CD4-positive, alpha-beta T cell treated with Interleukin-17A for 4 hours (primary cell): ENCODE measurements at places on chromosomes 6 and 20.

DNA sequence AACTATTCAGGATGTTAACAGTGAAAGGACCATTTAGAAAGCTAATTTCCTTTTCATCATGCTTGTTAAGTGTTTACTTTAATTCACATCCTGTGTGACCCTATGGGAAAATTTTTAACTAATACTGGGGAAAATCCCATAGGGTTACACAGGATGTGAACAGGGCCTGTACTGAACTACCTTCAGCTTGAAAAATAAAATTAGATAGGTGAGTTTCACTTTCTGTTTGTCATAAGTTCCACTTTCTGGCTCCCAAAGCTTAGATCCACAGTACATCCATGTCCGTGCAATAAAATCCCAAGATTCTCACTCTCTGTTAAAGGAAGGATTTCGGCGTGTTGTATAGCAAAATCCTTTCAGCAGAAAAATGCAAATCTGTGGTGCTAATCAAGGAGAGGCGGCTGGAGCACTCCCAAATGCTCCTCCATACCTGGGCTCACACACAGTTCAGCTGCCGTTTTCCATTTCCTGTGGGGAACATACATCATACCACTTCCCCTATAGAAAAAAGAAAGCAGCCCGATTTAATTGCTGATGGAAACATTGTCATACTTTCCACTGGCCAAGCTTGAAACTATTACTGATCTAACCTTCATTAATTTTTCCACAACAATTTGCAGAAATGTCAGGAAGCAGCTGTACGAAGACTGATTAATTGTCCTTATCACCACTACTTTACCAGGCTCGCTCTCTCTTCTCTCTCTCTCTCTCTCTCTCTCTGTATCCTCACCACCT, 125.2 kb downstream of the HIVEP2 start:
- DNase-seq: peak; percentile 28

DNA sequence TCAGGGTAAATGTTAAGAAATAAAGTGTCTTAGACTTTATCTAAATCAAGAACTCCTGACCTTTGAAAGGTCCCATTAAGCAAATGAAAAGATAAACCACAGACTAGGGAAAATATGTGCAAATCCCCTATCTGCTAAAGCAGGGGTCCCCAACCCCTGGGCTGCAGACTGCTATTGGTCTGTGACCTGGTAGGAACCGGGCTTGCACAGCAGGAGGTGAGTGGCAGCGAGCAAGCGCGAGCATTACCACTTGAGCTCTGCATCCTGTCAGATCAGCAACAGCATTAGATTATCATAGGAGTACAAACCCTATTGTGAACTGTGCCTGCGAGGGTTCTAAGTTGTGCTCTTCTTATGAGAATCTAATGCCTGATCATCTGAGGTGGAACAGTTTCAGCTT, 42.4 kb downstream of the LCA5 start:
- no peak for DNase-seq

DNA sequence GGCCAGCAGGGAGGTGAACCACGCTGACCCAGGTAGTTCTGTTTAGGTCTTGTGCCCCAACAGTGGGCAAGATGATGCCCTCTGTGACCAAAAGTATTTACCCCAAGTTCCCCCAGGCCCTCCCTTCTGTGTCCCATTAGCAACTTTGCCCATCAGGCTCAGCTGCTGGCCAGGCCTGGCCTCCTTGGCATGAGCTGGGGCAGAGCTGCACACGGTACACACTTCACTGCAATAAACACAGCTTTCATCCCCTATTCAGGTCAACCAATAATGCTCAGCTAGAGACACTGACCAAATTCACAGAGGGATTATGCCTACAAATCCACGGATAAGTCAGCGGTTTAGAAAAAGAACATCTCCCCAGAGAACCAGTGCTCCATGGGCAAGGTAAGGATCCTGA, 103.7 kb downstream of the SLC23A2 start:
- DNase-seq: no peak

DNA sequence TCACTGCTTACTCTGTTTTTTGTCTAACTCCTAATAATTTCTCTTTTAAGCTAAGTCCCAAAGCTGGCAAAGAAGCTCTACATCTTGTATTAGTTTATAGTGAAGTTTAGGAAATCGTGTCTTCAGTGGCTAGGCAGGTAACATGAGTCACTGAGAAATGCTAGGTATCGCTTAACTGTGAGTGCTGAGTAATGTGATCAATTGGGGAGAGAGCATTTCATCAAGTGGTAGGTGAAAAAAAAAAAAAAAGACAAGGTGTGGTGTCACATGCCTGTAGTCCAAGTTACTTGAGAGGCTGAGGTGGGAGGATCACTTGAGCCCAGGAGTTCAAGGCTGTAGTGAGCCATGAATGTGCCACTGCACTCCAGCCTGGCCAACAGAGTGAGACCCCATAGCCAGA, 125.3 kb downstream of the FAM83B start:
- DNase-seq: no peak

DNA sequence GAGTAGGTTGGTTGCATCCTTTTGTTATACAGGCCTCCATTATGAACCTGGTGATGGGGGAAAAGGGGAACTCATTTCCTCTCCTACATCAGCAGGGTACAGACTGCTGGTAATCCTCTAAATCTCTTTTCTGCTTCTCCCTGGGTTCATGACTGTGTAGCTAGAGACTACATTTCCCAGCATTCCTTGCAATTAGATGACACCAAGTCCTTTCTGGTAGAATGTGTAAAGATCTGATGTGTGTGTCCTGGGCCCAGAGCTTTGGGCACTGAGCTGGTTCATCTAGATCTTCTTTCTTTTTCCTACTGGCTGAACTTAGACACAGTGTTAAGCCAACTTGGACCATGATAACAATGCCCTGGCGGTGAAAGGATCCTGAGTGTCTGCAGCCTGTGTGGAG, 104.7 kb upstream of the IFNGR1 start:
- no peak for DNase-seq

- DNase-seq: no peak
Observed at GRCh38 chr6:14281811-14282660, 164.5 kb downstream of the CD83 start.

GRCh38 chr6:85714893-85715530, 72.3 kb upstream of the SYNCRIP start:
- DNase-seq: no peak

DNA sequence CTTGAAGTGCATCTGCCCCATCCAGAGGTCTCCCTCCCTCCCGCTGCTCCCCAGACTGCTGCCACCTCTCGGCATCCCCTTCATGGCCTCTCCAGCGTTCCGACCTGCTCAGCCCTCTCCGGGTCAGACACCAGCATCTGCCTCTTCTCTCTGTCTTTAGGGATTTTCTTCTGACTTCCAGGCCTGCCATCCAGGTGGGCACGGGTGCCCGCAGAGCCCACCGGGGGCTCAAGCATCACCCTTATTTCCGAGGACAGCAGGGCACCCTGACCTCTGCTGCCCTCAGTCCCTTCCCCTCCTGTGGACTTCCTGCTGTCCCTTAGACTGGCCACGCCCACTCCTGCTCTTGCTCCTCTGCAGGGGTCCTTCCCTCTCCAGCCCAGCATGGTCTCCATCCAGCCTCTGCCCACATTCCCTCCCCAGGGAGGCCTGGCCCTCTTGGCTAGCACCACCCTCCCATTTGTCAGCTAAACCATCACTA, 3.3 kb downstream of the NPEPL1 start:
- DNase-seq: no peak

DNA sequence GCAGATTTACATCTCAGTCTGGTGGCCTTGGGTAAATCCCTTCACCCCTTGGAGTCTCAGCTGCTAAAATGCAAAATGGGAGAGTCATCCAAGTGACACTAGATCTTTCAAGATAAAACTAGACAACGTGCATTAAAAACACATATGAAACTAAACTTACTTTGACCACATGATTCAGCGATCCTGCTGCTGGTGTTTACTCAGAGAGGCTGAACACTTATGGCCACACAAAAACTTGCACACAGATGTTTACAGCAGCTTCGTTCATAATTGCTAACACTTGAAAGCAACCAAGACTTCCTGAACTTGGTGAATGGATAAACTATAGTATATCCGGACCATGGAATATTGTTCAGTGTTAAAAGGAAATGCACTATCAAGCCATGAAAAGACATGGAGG, 55.3 kb upstream of the GPR6 start:
- DNase-seq: no peak

GRCh38 chr6:155224618-155225017, 39.2 kb upstream of the CLDN20 start:
- DNase-seq: no peak

- no peak for DNase-seq
Observed at GRCh38 chr20:49052334-49052733, 6.2 kb downstream of the CSE1L start.
